Stimulated activated effector memory CD8-positive, alpha-beta T cell treated with anti-CD3 and anti-CD28 coated beads, Interleukin-12 subunit alpha, Interleukin-12 subunit beta, amount 100 ng/mL, for 72 hours (primary cell): ENCODE measurements at places on chromosomes 5 and 9.

- DNase-seq: no peak
These were observed 45.0 kb upstream of the NR3C1 start for GRCh38 chr5:143448518-143448917.

DNA sequence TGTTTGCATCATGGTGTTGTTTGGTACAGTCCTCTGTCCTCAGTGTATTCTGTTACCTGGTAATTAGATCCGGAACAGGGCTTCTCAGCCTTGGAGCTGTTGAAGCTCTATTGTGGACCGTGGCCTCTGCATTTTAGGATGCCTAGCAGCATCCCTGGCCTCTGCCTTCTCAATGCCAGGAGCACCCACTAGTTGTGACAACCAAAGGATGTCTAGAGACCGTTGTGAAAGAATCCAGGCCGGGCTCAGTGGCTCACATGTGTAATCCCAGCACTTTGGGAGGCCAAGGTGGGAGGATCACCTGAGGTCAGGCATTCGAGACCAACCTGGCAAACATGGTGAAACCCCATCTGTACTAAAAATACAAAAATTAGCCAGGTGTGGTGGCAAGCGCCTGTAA lies 159.6 kb downstream of the CACNA1B start:
- no peak for DNase-seq

DNA sequence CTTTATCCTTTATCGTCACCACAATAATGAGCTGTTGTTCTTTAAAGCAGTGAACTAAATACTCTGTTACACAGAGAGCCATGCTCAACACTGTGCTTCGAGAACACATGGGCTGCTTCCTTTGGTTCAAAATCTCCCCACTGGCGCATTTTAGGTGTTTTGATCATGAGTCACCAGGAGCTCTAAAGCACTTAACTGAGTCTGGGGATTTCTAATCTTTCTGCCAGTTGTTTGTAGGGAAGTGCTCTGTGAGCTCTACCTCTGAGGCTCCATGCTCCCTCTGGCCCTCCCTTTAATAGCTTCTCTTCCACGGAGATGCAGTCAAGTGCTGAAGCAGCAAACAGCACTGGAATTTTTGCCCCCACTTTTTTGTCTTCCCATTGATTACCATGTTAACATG lies 17.0 kb downstream of the ERAP2 start:
- no peak for DNase-seq

- no peak for DNase-seq
These were observed 31.3 kb downstream of the LHX6 start for GRCh38 chr9:122197426-122197825.

GRCh38 chr5:142484821-142485387 lies 160.1 kb upstream of the SPRY4 start:
- no peak for DNase-seq
